HepG2 (cell line): ENCODE measurements at places on chromosomes 3 and 15. TPM values are rescaled to one million over a fixed set of nuclear protein-coding genes. Genes with fewer than 3 reads are reported as not detected.
A peak's percentile ranks its signal among the peaks of the same experiment; 100 is the strongest.

- DNase-seq, result no peak
Measured at GRCh38 chr15:73361337-73361736, 7.4 kb downstream of the HCN4 start.

- DNase-seq, result peak; percentile 65
Measured at GRCh38 chr3:186882881-186883685, 40.6 kb downstream of the ADIPOQ start.

DNA sequence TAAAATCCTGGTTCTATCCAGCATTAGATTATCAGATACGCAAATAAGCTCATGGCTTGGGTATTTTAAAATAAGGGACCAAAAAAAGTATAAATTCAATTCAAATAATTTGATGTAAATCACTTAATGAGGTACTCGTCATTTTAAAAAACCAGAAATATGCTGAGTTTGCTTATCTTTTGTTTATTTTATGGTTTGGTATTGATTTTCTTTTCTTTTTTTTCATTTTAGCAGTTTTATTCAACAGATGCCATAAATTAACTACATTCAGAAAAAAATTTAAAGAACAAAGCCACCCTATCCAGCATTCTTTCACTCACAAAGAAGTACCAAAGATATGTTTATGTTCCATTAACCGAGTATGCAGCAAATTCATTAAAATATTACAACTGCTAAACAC is 22.6 kb downstream of the DENND4A start:
- DNase-seq, result no peak

DNA sequence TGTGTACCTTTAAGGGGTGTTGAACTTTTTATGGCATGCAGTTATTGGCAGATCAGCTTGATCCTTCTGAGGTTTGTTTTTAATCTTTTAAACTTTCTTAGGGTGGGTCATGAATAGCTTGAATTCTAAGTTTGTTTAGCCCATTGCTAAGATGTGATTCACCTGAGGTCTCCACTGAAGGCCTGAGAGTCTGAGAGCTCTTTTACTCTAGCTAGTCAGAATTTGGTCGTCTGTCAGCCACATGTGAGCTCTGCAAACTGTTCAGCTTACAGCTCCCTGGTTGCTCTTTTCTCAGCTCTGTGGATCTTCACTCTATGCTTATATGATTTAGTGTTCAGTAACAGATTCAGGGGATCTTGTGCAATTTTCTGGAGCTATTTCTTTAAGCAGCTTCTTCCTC is 161.3 kb downstream of the ABHD5 start:
- DNase-seq, result no peak

The FRMD5 gene
- total RNA-seq, result 0.93 and 1.00 TPM in 2 replicates

DNA sequence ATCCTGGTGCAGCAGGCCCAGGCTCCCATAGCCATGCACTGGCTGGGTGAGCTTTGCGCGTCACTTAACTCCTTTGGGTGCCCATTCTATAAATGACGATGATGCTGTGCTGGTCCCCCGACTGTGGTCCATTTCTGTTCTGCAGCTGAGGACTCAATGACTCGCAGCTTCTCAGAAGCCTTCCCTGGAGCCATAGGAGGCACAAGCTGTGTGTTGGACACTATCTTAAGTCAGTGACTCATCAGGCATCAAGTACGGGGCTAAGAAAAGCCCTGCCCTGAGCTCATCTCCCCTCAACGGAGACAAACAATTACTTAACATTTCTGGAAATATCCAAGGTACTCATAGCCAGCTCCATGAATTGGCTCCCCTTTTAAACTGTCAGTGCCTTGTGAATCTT is 13.8 kb upstream of the MUSTN1 start:
- no peak for DNase-seq

- DNase-seq, result no peak
Measured at GRCh38 chr15:51062736-51063135, 32.0 kb downstream of the TNFAIP8L3 start.

The MASP1 gene
- total RNA-seq, result 9.3 and 10.8 TPM in 2 replicates

The ALDH1A2 gene
- total RNA-seq, result 0.64 TPM in 1 of 2 replicates, not detected in the other
